ENCODE measurements at places on chromosomes 6 and 20. TPM values are rescaled to one million over a fixed set of nuclear protein-coding genes. Genes with fewer than 3 reads are reported as not detected.

The MCHR2 gene
- not detected for total RNA-seq

- H3K27ac ChIP-seq: no peak overlapping the region
- H3K4me3 ChIP-seq: no peak overlapping the region
- no peaks in the 10 kb centered on the region for H3K36me3 ChIP-seq
- H3K4me1 ChIP-seq: no peaks in the 10 kb centered on the region
Measured at GRCh38 chr6:3856576-3856975, 7.4 kb downstream of the FAM50B start.

DNA sequence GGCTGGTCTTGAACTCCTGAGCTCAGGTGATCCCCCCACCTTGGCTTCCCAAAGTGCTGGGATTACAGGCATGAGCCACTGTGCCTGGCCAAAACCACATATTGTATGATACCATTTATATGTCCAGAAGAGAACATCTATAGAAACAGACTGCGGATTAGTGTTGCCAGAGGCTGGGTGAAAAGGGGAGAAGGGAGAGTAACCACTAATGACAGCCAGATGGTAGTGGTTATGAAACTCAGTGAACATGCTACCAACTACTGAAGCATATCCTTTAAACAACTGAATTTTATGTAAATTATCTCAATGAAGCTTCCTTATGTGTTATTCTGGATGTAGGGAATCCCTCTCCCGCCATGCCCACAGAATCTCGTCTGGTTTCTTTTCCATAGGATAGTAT, 15.7 kb downstream of the SLC23A2 start:
- peaks cover 17% of the 10 kb centered on the region for H3K4me1 ChIP-seq
- no peaks in the 10 kb centered on the region for H3K27me3 ChIP-seq
- no peak overlapping the region for H3K4me3 ChIP-seq

GRCh38 chr6:24490948-24491347, 1.6 kb upstream of the GPLD1 start:
- no peak overlapping the region for H3K4me3 ChIP-seq
- peaks cover 3% of the 10 kb centered on the region for H3K27me3 ChIP-seq
- no peaks in the 10 kb centered on the region for H3K36me3 ChIP-seq
- H3K4me1 ChIP-seq: peaks cover 13% of the 10 kb centered on the region
- H3K27ac ChIP-seq: no peak overlapping the region
- DNase-seq: no peak

DNA sequence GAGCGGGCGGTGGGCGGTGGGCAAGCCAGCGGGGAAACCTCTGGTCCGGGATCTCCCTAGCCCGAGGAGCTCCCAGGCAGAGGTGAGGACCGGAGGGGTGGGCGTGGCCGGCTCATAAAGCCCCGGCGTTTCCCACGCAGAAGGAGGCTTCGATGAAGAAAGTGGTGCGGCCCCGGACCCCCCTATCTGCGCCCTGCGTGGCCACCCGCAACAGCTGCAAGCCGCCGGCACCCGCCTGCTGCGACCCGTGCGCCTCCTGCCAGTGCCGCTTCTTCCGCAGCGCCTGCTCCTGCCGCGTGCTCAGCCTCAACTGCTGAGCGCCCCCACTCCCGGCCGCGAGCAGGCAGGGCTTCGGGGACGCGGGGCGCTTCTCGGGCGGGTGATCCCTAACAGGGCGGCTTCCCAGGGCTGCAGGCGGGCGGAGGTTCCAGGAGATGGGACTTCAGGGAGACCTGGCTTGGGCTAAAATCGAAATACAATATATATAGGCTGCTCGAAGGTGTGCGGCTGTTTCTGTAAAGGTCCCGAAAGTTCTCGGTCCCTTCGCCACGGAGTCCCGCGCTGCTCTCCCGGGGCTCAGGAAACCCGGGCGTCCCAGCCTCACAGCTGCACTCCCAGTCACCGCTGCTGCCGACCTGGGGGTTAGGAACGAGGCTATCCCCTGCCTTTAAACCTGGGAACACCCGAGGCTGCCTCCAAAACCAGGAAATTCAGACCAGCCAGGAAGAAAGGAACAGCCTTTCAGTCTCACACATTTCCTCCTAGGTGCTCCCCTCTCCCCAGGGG, 27.8 kb downstream of the ASIP start:
- no peaks in the 10 kb centered on the region for H3K27me3 ChIP-seq
- H3K4me3 ChIP-seq: no peak overlapping the region
- DNase-seq: no peak
- peaks cover 5% of the 10 kb centered on the region for H3K4me1 ChIP-seq
- no peak overlapping the region for H3K27ac ChIP-seq

The GZF1 gene
- 9.6 TPM for total RNA-seq

- peaks cover 51% of the 10 kb centered on the region for H3K36me3 ChIP-seq
- H3K4me3 ChIP-seq: peak overlapping the region; percentile 27
- DNase-seq: no peak
- H3K27me3 ChIP-seq: no peaks in the 10 kb centered on the region
- H3K27ac ChIP-seq: peak overlapping the region; percentile 78
Measured at GRCh38 chr20:1377984-1378734, 14.7 kb downstream of the FKBP1A start.

GRCh38 chr20:64149809-64150560, 14.3 kb upstream of the MYT1 start:
- no peaks in the 10 kb centered on the region for H3K36me3 ChIP-seq
- H3K27me3 ChIP-seq: no peaks in the 10 kb centered on the region

The KIF13A gene
- total RNA-seq: not detected

DNA sequence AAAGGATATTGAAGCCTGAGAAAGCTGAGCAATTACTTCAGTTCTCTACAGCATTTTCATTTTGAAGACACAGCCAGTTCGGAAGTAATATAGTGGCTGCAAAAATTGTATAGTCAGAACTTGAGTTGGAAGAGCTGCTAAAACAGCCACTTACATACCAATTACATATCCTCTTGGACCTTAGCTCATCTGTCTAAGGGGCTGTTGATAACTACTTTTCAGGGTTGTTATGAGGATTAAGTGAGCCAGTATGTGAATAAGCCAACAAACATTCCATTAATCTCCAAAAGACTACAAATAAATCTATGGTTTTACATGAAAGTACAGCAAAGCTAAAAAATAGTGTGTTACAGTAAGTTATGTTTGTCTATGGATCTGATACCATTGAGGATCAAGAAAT, 59.7 kb downstream of the TMEM200A start:
- H3K36me3 ChIP-seq: no peaks in the 10 kb centered on the region
- no peak overlapping the region for H3K4me3 ChIP-seq
- peaks cover 14% of the 10 kb centered on the region for H3K27me3 ChIP-seq
- no peaks in the 10 kb centered on the region for H3K4me1 ChIP-seq
- DNase-seq: no peak
- no peak overlapping the region for H3K27ac ChIP-seq

GRCh38 chr6:152068622-152069261, 261.3 kb downstream of the ESR1 start:
- no peaks in the 10 kb centered on the region for H3K4me1 ChIP-seq
- no peaks in the 10 kb centered on the region for H3K36me3 ChIP-seq
- H3K27ac ChIP-seq: no peak overlapping the region
- no peak for DNase-seq
- no peak overlapping the region for H3K4me3 ChIP-seq

- peaks cover 4% of the 10 kb centered on the region for H3K27me3 ChIP-seq
- no peak for DNase-seq
- no peak overlapping the region for H3K27ac ChIP-seq
- H3K4me3 ChIP-seq: no peak overlapping the region
- peaks cover 7% of the 10 kb centered on the region for H3K4me1 ChIP-seq
- H3K36me3 ChIP-seq: no peaks in the 10 kb centered on the region
Measured at GRCh38 chr20:3651204-3651962, 11.8 kb downstream of the GFRA4 start.

The ARFGAP1 gene
- 94.4 TPM for total RNA-seq
